ENCODE measurements at places on chromosomes 5 and 9.

GRCh38 chr5:96930058-96930457, 5.8 kb upstream of the LNPEP start:
- no peak for DNase-seq

- DNase-seq, result no peak
Measured at GRCh38 chr5:62969409-62970120, 390.9 kb downstream of the LRRC70 start.

DNA sequence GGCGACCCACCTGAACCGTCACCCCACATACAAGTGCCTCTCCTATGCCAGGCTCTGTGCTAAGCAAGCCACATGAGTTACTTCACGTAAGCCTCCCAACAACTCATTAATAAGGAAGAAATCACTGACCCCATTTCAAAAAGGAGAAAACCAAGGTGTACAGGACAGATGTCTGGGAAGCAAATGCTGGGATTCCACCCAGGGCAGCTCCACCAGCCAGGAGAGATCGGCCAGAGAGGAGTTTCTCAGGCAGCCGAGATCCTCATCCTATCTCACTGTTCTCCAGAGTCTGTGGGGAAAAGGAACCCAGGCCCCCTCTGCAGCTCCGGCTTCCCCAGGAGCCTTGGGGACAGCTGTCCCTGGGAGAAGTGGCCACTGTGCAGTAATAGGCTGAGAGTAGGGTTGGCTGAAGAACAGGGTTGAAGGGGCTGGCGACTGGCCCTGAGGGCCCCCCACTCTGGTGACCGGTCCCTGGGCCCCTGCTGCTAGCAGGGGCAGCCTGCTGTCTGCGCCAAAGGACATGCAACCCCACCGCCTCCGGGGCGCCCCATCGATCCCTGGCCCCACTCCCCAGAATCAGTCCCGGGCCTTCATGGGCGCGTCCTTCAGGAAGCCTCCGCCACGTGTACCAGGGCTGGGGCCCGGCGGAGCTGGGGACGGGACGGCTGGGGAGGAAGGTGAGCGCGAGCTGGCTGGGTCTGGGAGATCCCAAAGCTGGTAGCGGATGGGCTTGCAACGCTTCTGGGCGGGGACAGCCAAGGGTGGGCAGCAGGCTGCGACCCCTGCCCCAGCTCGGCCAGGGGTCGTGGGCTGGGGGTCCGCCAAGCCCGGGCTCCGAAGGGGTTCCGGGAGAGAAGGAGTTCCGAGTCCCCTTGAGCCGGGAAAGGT, 44.1 kb upstream of the STXBP1 start:
- DNase-seq, result no peak

DNA sequence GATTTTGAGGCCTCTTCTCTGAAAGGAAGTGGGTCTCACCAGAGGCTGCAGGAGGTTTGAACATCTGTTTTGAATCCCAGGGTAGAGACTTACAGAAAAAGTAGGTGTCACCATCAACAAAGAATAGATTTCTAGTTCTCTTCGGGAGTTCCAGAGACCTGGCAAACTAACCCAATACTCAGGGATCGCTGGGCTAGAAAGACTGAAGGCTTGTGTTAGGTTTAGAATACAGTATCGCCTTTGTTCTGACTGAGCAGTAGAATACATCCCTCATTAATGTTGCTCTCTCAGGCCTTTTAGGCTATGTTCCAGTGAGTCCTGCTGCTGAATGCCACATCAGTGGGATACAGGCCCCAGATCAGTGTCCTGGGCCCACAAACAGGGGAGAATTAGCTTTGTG, 27.2 kb downstream of the RUSC2 start:
- DNase-seq, result no peak

- DNase-seq, result no peak
Measured at GRCh38 chr9:95441081-95441480, 75.7 kb downstream of the PTCH1 start.

DNA sequence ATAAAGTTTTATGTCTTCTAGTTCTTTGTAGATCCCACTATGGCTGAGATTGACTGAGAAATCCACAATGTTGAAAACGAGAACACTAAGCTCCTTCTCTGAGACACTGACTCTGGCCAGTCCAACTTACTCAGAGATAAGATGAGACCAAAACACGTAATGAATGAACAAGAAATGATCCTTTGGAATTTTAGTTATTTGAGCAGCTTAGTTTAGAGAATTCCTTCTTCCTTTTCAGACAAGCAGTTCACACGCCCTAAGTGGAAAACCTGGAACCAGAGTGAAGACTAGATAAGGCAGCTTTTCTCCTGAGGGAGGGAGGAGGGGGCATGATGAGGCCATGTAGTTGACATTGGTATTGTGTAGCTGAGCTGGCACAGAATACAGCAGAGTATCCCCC, 139.6 kb downstream of the GABRB2 start:
- no peak for DNase-seq

GRCh38 chr5:179870403-179870903, 11.8 kb upstream of the MRNIP start:
- no peak for DNase-seq
